Stimulated activated CD8-positive, alpha-beta memory T cell treated with anti-CD3 and anti-CD28 coated beads, Interleukin-15, amount 100 ng/mL, for 48 hours (primary cell): ENCODE measurements at places on chromosomes 5 and 9.

GRCh38 chr5:135079760-135080159 lies 45.7 kb upstream of the PITX1 start:
- no peak for DNase-seq

DNA sequence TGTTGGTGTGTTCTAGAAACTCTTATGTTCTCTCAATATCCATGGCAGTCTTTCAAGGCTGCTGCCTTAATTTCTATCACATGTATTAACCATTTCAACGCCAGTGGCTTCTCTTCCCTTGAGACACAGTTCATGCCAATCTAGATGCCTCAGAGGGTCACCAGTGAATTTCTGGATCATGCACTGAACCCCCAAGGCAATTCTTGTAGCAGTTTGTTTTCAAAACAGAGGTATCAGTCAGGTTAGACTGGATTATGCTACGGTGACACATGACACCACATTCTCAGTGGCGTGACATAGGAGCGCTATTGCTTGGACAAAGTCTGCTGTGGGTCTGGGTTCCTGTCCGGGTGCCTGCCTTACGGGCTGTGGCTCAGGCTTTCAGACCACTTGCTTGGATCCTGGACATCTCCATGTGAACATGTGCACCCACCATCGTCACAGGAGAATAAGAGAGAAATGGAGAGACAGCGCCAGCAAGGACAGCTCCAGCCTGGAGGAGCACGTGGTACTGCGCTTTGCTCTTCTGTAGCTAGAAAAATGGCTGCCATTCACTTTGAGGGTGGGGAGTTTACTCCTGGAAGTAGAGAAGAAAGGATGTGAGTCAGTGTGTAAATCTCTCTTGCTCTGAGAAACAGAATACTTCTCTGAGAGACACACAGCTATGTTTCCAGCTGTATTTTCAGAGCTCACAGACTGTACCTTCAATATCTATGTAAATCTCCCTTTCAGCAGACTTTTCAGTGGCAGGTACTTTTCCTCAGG lies 329.3 kb upstream of the ADCY2 start:
- no peak for DNase-seq

- no peak for DNase-seq
Observed at GRCh38 chr5:119383008-119383407, 27.2 kb downstream of the TNFAIP8 start.

- DNase-seq = no peak
Observed at GRCh38 chr9:120873512-120873911, 3.5 kb downstream of the PHF19 start.

- DNase-seq = no peak
Observed at GRCh38 chr9:83342006-83342405, 196.2 kb downstream of the FRMD3 start.

- DNase-seq = no peak
Observed at GRCh38 chr5:10505517-10506095, 58.3 kb upstream of the ANKRD33B start.

DNA sequence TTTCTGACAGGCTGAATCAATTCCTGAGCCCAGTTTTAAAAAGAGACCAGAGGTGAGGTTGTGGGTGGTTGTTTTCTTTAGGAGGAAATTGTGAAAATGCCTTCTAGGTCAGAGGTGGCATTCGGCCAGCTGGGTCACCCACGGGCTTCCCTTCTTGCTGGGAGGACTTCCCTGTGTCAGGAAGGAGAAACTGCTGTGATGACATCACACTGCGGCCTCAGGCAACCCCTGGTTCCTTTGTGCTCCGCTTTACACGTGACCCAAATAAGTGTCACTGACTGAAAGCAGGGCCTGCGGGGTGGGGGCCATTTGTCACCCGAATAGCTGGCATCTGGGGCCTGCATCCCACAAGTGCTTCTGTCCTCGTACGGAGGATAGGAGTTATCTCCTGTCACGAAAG lies 39.7 kb downstream of the FABP6 start:
- no peak for DNase-seq

DNA sequence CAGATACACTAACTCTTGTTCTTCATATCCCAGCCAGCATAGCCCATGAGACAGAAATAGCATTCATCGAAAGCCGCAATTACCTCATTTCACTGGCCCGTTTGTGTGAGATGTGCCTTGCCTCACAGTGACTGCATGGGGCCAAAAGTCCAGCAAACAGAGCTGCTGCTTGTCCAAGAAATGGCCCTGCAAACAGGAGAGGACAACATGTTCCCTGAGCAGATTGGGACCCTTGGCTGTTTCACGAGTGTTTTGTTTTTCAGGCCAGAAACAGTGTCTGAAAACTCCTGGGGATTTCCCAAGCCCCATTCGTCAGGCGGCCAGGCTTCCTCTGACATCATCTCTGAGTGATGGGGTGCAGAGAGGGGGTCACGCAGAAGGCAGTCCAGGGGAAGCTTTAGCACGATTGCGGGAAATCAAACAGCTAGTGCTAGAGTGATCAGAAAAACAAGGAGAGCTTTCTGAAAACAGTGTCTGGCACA lies 503.6 kb upstream of the PAPPA start:
- DNase-seq = no peak

GRCh38 chr5:57986761-57987341 lies 473.0 kb downstream of the PLK2 start:
- no peak for DNase-seq

DNA sequence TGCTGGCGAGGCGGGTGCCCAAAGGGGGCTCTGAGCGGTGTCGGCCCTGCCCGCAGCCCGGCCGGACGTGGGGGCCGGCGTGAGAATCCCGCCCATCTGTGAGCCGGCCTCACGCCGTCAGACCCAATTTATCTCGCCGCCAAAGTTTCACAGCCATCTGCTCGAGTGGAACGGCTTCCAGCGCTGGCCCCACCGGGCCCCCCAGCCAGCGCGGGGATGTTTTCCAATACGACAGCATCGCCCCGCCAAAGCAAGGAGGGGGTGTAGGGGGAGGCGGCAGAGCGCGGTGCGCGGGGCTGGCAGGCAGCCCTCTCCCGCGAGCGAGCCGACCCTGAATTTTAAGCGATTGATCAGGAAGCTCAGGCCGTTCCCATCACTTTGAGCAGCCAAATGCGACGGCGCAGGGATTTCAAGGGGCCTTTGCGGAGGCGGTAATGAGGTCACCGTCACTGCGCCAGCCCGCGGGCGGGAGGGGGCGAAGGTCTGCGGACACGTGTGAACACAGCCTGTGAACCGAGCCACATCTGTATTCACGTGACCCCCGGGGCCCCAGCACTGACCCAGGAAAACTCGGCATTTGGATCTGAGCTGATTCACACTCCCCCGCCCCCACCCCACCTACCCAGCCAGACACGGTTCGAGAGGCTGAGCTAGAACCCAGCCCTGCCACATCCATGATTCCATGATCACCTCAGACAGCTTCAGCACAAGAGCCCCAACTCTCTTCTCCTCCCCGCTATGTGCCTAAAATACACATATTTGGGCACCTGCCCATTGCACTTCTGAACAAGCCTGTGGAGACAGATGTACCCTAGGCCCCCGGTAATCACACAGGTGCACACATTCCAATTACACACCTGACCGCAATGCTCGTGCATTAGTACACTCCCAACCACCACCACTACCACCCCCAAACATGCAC lies 47.8 kb upstream of the PSD2 start:
- peak; percentile 63 for DNase-seq

- no peak for DNase-seq
Observed at GRCh38 chr5:132687995-132688394, 14.2 kb downstream of the IL4 start.

GRCh38 chr9:119195521-119195920 lies 173.7 kb downstream of the BRINP1 start:
- DNase-seq = no peak

DNA sequence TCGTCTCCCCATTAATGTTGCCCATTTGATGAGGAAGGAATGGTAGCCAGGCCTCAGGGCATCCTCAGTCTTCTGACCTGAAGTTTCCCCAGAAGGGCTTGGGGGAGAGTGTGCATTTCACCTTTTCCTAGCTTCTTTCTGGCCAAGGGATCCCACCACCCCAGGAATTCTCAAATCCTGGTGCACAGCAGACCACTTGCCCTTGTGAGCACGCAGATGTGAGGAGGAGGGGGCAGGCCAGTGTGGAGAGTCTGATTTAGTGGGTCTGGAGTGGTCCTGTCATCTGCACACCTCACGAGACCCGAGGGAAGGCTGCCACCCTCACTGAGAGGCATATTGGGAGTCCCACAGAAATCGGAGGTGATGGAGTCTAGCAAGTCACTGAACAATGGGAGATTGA lies 64.3 kb downstream of the CXXC5 start:
- DNase-seq = no peak

DNA sequence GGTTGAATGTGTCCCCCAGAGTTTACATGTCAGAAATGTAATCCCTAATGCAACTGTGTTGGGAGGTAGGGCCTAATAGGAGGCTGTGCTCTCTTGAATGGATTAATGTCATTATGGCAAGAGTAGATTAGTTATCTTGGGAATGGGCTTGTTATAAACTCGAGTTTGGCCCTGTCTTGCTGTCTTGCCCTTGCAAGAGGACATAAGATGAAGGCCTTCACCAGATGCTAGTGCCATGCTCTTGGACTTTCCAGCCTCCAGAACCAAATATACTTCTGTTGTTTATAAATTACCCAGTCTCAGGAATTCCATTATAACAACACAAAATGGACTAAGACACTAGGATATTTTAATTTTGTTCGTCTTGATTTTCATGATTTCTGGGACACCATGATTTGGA lies 5.4 kb downstream of the PIK3R1 start:
- no peak for DNase-seq

GRCh38 chr5:80408484-80409366 lies 861 bp downstream of the ZFYVE16 start:
- DNase-seq = no peak

GRCh38 chr5:175717837-175718236 lies 60.0 kb downstream of the HRH2 start:
- DNase-seq = no peak

- no peak for DNase-seq
Observed at GRCh38 chr9:114263853-114264510, 58.9 kb upstream of the ORM1 start.
